ENCODE measurements at places on chromosomes 16 and 17.
A peak's percentile ranks its signal among the peaks of the same experiment; 100 is the strongest.

GRCh38 chr16:14175086-14175485 is 104.0 kb downstream of the MRTFB start:
- no peak for DNase-seq

- no peak for DNase-seq
These were observed 108.0 kb downstream of the CCDC182 start for GRCh38 chr17:57636985-57637665.

- no peak for DNase-seq
These were observed 594 bp upstream of the ABCA6 start for GRCh38 chr17:69142175-69142802.

DNA sequence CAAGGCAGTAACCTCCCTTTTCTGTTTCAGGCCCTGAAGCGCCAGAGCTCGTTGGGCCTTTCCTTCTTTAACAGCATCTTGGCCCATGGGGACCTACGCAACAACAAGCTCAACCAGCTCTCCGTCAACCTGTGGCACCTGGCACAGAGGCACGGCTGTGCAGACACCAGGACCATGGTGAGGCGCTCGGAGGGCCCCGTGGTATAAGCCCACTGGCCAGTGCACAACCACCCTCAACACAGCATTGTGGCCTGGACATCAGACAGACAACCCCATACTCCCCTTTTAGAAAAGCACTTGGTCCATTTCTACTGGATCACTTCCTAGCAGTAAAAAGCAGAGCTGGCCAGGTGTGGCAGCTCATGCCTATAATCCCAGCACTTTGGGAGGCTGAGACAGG is 18.6 kb downstream of the KNOP1 start:
- no peak for DNase-seq

DNA sequence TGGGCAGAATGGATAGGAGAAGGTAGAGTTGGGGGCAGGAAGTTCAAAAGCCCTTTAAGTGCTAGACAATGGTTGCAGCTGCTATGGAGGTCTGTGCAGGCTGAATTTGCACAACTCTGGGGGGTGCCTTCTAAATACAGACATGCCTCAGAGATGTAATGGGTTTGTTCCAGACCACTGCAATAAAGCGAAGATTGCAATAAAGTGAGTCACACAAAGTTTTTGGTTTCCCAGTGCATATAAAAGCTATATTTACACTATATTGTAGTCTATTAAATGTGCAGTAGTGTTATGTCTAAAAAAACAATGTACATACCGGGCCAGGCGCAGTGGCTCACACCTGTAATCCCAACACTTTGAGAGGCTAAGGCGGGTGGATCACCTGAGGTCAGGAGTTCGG is 60.5 kb upstream of the MYOCD start:
- DNase-seq: no peak

GRCh38 chr16:17335826-17336529 is 134.8 kb downstream of the XYLT1 start:
- no peak for DNase-seq

GRCh38 chr17:28472871-28473497 is 460 bp upstream of the SLC13A2 start:
- no peak for DNase-seq

DNA sequence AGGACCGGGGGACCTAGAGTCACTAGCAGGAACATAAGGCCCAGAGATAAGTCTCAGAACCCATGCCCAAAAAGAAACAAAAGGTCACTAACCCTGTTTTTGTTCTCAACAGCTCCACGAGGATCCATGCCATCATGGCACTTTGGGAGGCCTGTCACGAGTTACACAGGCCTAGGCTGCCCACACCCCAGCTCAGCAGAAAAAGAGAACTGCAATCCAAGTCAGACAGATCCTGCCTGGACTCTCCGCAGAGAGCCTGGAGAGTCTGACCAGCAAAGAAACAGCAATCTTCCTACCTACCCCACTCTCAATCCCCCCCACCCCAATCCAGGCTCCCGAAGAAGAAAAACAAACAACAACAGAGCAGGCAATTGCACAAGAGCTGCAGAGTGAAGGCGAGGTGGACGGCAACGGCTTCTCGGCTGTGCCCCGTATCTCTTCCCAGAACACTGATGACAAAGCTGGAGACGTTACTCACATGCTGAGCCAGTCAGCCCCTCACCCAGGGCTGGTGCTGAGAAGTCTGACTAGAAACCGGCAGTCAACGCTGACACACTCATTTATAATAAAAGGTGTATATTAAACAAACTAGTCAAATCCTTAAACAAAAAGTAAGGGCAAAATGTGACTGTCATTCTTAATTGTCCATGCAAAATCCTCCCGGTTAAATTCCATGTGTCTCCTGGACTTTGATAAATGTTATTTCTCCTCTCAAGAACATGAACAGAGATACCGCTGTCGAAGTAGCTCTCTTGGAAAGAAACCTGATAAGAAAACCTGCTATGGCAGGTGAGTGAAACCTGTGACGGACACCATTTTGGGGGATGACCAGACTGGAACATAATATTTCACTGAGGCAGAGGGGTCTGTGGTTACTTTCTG is 89.3 kb downstream of the SMG6 start:
- DNase-seq: no peak

DNA sequence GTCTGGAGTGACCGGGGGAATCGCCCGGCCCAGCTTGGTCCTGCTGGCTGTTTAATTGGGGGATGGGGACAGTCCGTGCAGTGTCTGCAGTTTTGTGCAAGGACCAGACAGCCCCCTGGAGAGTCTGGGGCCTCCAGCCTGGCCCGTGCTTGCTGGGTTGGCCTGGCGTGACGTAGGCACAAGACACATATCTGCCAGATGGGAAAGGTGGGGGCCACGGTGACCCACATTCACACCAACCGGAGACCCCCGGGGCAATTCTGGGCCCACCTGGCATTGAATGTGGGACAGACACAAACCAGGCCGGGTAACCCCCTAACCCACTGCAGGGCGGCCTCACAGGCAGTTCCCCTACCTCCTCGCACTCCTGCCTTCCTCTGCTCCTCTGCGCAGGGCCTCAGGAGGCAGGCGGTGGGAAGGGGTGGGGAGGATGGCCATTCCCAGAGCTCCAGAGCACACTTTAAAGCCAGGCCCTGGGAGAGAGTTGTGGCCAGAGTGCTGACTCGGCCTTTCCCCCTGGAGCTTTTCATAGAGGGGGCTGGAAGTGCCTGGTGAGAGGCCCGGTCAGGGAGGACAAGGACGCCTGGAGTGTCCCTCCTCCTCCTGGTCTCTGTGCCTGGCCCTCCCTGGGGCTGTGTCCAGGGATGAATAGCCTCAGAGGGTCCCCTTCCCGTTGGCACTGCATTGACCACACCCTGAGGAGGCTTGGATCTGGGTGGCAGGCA is 1.5 kb downstream of the MRC2 start:
- no peak for DNase-seq

DNA sequence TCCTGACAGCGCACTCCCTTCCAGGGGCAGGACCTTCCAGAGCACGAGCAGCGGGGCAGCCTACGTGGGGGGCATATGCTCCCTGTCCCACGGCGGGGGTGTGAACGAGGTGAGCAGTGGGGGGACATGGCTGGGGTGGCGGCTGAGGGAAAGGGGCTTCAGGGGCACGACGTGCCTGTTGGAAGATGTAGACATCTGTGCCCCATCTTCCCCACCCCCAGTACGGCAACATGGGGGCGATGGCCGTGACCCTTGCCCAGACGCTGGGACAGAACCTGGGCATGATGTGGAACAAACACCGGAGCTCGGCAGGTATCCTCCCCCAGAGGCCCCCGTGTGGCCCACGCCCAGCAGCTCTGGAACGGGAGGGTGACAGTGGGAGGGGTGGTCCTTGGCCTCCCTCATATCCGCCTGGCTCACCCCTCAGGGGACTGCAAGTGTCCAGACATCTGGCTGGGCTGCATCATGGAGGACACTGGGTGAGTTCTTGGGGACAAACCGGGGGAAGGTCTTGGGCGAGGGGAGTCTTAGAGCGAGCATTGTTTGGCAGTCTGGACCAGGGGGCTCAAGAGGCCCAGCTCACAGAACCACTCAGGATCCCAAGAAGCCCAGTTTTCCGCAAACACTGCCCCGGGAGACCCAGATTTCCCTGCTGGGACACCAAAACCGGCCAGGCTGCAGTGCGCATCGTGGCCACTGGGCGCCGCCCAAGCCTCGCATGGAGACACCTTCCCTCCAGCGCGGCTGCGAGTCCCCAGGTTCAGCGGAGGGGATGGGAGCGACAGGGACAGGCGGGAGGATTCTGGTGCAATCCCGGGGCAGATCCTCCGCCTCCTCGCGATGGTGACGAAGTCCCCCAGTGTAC is 15.7 kb downstream of the ADAM11 start:
- DNase-seq: peak; percentile 97

DNA sequence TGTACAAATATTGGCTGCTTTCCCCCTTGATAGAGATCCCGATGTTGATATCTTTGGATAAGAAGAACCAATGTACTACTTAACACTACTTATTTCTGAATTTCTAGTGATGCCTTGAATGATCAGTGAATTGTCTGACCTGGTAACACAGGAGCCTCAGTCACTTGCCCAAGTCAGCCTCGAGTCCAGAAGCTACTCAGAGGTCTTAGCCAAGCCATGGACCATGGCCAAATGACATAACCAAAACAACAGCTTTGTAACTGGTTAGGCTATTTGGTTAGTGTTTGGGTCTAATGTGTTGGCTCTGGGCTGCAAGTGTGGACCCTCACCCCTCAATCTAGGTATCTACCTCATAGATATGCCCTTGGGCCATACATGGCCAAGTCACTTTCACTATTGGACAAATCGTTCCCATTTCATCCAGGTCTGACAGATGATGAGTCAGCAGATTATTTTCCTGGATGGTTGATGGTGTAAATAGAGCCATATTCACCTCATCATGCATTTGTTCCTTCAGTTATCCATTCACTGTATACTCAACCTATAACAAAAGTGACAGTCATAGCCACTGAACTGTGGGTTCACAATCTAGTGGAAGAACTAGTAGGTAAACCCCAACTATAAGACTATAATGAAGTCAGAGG is 3.5 kb downstream of the RBFOX1 start:
- DNase-seq: no peak

DNA sequence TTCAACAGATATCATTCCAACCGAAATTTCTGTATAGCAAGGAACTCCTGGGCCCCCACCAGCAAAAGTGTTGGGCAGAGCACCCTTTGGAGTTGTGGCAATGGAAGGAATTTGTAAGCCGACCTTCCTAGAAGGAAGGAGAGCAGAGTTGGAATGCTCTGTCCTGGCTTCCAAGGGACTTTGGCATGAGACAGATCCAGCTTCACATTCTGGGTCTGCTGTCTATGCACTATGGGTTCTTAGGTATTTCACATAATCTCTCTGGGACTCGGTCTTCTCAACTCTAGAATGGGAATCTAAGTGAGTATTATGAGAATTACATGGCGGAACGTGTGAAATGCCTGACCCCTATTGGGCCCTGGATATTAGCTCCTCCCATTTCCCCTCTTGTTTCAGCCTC is 63.2 kb upstream of the MARCHF10 start:
- no peak for DNase-seq

DNA sequence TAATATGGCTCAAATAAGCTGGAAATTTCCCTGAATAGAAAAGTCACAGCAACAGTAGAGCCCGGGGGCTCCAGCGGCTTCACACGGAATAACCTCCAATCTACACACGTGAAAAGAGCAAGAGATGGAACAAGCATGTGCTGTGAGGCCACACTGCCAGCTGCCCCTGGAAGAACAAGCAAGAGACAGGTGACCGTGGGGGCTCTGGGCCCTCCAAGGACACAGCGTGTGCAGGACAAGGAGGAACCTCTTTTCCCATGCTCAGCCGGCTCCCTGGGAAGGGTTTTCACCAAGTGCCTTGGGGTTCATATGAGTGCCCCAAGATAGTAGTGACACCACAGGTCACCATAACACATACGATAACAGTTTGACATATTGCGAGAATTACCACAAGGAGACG is 110.2 kb upstream of the ZNF750 start:
- DNase-seq: no peak

GRCh38 chr16:68645494-68646388 is 631 bp downstream of the CDH3 start:
- DNase-seq: no peak

All from activated CD8-positive, alpha-beta memory T cell treated with anti-CD3 and anti-CD28 coated beads for 48 hours (primary cell).